Stimulated activated memory B cell treated with anti-CD40 and anti-IgM and Interleukin-4, amounts not matched to agents 10 μg/mL and 1 μg/mL and 100 μg/mL, for 72 hours (primary cell): ENCODE measurements at places on chromosomes 6 and 20.

- ATAC-seq: no peak
These were observed 1.1 kb upstream of the HLA-C start for GRCh38 chr6:31272836-31273626.

- ATAC-seq: no peak
These were observed 223.2 kb downstream of the PRL start for GRCh38 chr6:22073516-22074198.

DNA sequence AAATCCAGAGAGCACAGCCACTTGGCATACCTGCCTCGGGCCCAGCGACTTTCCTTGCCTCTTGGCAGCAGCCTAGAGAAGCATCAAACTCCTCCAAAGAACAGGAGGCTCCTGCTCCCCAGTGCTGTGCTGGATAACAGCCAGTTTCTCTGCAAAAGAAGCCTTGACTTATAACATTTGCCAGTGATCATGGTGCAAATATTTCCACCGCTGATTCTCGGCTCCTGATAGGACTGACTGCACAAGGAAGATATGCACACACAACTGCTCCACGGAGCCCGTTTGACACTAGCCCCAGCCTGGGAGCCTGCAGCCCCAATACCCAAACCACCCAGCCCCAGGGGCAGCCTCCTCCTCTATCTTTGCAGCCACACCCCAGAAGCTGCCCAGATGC is 17.5 kb downstream of the ACSS1 start:
- ATAC-seq: no peak

- no peak for ATAC-seq
These were observed 228.3 kb downstream of the ARHGAP18 start for GRCh38 chr6:129481706-129482105.

DNA sequence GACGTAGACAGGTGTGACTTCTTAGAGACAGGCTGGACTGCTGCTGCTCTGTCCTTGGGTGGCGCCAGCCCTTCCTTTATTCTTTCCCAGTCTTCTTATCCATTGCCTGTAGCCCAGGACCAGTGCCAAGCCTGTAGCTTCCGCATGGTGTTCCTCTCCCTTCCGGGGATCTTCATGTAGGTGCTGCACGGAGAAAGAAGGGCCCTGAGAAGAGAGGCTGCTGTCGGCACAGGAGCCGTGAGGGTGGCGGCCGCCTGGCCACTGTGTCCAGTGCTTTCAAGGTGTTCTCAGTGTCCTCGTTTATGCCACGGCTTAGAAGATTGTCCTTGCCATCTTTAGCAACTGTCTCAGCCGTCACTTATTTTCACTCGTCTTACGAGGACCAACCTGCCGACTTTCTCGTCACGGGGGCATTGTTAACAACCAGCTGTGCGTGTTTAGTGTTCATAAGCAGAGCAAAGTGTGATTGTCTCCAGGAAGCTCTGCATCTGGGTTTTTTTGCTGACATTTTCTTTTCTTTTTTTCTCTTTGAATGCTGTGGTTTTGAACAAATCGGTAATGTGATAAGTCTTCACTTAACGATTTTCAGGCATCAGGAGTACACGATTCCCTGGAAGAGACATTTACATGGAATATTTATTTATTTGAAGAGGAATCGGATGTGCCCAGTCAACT is 61.2 kb downstream of the PPP1R14C start:
- no peak for ATAC-seq

GRCh38 chr6:105136431-105137350 is 43.1 kb downstream of the POPDC3 start:
- ATAC-seq: peak; percentile 68
